Smooth muscle cell of the coronary artery (primary cell): ENCODE measurements at places on chromosomes 2 and 18. TPM values are rescaled to one million over a fixed set of nuclear protein-coding genes. Genes with fewer than 3 reads are reported as not detected.

Gene CYP27C1
- 0.08 TPM in 1 of 2 replicates, not detected in the other for total RNA-seq

Gene TNFRSF11A
- under 0.01 and 0.68 TPM in 2 replicates for total RNA-seq

Gene NYAP2
- total RNA-seq: not detected in 2 replicates

Gene BCL11A
- 0.08 and 0.12 TPM in 2 replicates for total RNA-seq

Gene GTF2A1L
- 0.12 and 0.98 TPM in 2 replicates for total RNA-seq

Gene CD28
- under 0.01 TPM in 1 of 2 replicates, not detected in the other for total RNA-seq

Gene PARD3B
- 4.1 and 19.1 TPM in 2 replicates for total RNA-seq
